ENCODE measurements at places on chromosomes 4 and X. TPM values are rescaled to one million over a fixed set of nuclear protein-coding genes. Genes with fewer than 3 reads are reported as not detected.

DNA sequence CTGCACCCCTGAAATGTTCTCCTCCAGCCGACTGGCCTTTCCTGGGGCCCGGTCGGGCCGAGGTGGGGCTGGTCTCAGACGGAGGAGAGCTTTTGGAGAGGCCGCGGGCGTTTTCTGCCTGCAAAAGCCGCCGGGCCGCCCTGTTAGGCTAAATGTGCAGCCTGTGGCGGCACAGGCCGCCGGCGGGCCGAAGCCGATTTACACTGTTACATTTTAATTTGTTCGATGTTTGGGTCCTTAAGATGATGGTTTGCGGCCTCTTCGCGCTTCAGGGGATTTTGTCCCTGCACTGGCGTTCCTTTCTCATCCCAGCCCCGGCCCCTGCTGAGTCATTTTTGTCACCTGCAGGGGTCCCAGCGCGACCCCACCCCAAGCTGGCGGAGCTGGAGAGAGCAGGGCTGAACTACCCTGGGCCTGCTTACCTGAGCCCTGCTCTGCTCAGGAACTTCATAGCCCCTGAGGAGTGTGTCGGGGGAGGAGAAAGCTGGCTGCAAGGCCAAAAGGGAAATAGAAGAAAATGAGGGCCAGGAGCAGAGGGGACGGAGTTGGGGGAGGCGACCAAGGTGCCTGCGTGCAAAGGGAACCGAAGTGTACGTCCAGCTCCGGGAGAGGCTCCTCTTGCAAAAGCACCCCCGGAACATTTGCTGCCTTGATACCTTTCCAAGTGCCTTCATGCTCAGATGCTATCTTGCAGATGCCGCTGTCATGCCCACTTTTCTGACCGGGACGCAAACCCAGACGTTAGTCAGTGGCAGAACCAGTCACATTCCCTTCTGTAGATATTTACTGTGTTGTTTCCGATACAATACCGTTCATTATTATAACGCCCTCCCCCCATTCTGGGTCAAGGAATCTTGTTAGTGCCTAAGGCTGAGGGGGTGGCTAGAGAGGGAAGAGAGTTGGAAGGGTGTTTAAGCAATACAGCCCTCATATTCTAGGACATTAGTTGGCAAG lies 977 bp upstream of the RBBP7 start:
- peaks cover 31% of the 10 kb centered on the region for H3K4me1 ChIP-seq
- no peaks in the 10 kb centered on the region for H3K27me3 ChIP-seq
- peak overlapping the region; percentile 63 for H3K4me3 ChIP-seq
- DNase-seq: no peak
- H3K36me3 ChIP-seq: no peaks in the 10 kb centered on the region

DNA sequence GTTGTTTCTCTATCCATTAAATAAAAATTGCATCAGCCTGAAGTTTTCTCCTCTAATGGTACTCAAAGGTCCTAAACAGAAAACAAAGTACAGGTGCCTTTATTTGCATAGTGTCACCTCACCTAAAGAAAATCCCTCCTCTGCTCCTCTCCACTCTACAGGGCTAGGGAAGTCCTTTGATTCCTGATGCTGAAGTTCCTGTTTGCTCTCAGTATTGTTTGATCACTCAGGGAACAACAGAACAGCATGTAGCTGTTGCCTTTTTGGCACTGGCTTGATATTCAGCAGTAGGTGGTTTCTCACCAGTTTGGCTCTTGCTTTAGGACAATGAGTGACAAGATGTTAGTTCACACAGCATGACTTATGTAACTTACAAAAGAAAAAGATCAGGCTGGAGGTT lies 156.2 kb upstream of the SLC7A11 start:
- H3K4me3 ChIP-seq: no peak overlapping the region
- no peaks in the 10 kb centered on the region for H3K36me3 ChIP-seq
- H3K27me3 ChIP-seq: no peaks in the 10 kb centered on the region
- no peak for DNase-seq

PLAC8 gene
- total RNA-seq: 356 TPM

DNA sequence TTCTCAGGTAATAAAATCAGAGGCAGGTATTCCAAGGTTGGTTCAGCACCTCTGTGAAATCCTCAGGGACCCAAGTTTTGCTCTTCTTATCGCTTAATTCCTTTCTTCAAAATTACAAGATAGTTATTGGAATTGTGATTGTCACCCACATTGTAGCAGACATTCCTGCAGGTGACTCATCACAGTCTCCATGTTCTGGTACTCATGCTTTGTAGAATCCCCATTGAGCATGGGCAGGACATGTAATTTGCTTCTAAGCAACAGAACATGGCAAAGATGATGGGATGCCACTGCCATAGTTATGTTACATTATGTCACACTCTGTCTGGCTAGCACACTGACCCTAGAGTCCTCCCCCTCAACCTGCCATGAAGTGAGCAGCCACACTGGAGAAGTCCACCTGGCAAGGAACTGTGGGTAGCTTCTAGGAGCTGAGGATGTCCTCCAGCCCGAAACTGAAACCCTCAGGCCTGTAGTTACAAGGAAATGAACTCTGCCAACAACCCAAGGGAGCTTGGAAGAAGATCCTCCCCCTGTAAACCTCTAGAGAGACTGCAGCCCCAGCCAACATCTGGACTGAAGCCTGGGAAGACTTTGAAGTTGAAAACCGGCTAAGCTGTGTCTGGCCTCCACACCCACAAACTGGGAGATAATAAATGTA lies 58.3 kb upstream of the GUCY1A1 start:
- H3K4me1 ChIP-seq: no peaks in the 10 kb centered on the region
- no peaks in the 10 kb centered on the region for H3K27me3 ChIP-seq
- H3K36me3 ChIP-seq: no peaks in the 10 kb centered on the region
- DNase-seq: no peak

DNA sequence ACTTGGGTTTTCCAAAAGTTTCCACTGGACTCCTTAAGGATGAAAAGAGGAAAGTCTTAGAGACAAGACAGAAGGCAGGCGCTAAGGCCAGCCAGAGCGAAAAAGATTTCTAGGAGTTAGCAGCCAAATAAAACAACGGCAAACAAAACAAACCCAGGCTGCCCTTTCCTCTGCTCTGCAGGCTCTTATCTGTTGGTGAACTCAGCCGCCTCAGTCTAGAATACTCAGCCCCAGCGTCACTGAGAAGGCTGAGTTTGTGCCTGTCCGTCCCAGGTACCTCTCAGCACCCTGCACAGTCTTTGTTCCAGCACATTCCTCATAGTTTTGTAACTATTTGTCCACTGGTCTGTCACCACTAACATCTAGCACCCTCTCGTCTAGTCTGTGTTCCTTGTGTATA lies 75.6 kb upstream of the FAM9C start:
- no peaks in the 10 kb centered on the region for H3K4me1 ChIP-seq
- H3K27ac ChIP-seq: peak overlapping the region; percentile 69
- H3K4me3 ChIP-seq: no peak overlapping the region
- H3K36me3 ChIP-seq: no peaks in the 10 kb centered on the region
- peak; percentile 30 for DNase-seq

DNA sequence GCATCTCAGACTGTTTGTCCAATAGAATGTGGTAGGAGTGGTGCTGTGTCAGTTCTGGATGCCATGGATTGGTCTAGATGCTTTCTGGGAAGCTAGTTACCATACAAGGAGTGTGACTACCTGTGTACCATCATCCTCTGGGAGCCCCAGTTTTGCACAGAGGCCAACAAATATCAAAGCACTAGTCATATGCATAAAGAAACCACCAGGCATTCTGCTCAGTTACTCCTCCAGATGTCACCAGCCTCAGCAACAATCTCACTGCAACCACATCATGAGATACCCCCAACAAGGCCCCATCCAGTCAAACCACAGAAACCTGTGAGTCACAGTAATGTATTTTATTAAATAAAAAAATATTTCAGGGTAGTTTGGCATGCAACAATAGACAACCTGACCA lies 435.8 kb upstream of the CPEB2 start:
- H3K4me3 ChIP-seq: no peak overlapping the region
- no peaks in the 10 kb centered on the region for H3K4me1 ChIP-seq
- no peak overlapping the region for H3K27ac ChIP-seq
- DNase-seq: no peak
- H3K36me3 ChIP-seq: no peaks in the 10 kb centered on the region
- H3K27me3 ChIP-seq: no peaks in the 10 kb centered on the region

DNA sequence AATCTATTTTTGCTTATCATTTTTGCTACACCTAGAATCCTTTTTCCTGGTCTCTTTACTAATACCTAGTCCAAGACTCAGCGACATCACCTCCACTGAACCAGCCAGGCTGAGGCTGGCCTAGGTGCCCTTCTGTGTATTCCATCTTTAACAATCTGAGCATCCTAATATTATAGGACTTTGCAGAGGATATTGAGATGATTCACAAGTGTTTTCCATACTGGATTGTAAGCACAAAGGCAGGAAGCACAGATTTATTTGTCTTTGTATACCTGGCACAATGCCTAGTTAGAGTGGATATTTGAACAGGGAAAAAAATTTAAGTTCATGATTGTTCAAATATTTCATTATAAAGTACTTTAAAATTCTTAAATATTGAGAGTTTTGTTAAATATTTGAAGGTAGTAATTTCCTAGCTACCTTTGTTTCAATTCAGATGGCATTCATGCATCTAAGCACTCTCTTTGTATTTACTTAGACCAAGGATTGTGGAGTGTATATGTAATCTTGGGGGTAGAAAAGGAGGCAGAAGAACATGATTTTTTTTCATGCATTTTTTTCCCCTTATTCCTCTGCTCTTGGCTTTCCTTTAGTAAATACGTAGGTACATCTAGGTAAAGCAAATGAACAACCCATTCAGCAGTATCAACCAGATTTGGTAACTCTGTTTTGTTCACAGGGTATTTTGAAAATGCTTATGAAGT lies 18.4 kb downstream of the SMARCA5 start:
- peaks cover 70% of the 10 kb centered on the region for H3K36me3 ChIP-seq
- DNase-seq: no peak
- no peak overlapping the region for H3K27ac ChIP-seq
- no peaks in the 10 kb centered on the region for H3K27me3 ChIP-seq

TBC1D25 gene
- total RNA-seq: 14.2 TPM

ARX gene
- not detected for total RNA-seq

FMR1NB gene
- total RNA-seq: not detected

DNA sequence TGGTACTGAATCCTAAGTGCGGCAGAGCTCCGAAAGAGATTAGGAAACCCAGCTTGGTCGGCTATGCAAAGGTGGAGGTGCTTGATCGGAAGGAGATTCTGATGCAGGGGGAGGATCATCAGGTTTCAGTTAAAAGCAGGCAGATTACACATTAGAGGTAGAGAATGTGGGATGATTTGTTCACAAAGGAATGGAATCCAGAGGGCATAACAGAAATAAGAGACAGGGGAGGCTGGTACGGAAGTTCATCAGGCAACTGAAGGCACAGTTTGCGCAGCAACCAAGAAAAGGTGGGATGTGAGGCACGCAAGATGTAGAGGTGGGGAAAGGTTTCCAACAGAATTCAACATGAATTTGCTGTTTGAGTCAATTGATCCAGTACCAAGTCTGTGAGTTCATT lies 424 bp upstream of the ZNF330 start:
- H3K27me3 ChIP-seq: no peaks in the 10 kb centered on the region
- peaks cover 13% of the 10 kb centered on the region for H3K4me1 ChIP-seq
- H3K4me3 ChIP-seq: peak overlapping the region; percentile 88
- no peak for DNase-seq

DNA sequence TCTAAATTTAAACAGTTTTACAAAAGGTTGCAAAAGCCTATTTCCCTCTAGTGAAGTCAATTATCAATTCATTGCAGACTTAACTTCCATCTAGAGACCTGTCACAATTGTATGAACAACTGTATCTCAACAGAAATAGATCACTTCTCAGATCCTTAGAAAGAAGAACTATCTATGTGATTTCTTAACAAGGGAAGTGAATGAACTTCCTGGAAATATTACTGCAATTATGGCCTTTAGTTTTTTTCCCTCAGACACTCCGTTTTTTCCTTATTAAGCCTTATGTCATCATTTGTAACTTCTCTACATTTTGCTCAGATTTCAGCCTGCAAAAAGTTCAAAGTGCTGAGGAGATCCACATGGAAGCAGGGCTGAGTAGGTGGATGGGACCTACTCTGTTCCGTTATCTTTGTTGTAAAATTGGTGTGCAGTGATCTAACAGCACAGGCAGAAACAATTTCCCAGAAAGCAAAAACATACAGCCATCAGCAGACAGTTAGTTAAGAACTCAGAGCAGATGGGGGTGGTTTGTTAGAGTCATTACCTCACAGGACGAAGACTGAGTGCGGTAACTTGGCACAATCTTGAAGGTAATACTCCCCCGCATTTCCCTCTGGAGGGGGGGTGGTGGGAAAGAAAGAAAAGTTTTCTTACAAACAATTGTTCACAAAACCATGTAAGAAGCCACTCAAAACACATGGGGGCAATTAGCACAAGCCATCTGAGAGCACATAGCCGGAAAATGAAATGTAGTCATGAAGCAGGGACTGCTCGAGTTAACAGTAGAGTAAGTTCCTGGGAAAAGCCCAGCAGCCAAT lies 112.3 kb downstream of the NYX start:
- no peak overlapping the region for H3K4me3 ChIP-seq
- DNase-seq: no peak
- H3K27me3 ChIP-seq: no peaks in the 10 kb centered on the region
- H3K36me3 ChIP-seq: no peaks in the 10 kb centered on the region
- H3K4me1 ChIP-seq: no peaks in the 10 kb centered on the region

DNA sequence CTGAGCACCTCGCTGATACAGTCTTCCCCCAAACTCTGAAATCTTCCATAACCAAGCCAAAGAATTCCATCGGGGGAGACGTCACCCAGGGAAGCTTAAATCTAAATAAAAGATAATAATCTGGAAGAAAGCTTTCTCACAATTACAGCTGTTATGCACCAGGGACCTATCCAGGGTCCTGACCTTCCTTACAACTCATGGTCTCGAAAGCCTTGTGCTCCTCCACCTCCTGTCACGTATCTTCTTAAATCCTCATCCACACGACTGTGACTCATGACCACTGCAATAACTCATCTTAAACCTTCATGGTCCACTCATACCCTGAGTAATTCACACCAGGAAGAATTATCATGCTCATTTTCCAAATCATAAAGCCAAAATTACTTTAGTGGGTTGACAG lies 166.8 kb upstream of the FRG1 start:
- H3K27ac ChIP-seq: no peak overlapping the region
- H3K4me1 ChIP-seq: no peaks in the 10 kb centered on the region
- no peaks in the 10 kb centered on the region for H3K36me3 ChIP-seq
- DNase-seq: no peak
- no peaks in the 10 kb centered on the region for H3K27me3 ChIP-seq

All from transverse colon (tissue), 4 donors.